ENCODE measurements at places on chromosomes 5 and 9.

GRCh38 chr5:94564812-94565211 lies 53.6 kb downstream of the KIAA0825 start:
- no peak for DNase-seq

- DNase-seq = no peak
Measured at GRCh38 chr9:130347931-130348330, 82.4 kb downstream of the HMCN2 start.

GRCh38 chr5:176474476-176474875 lies 26.3 kb downstream of the FAF2 start:
- DNase-seq = no peak

GRCh38 chr5:36606428-36607113 lies at the start of gene SLC1A3:
SLC1A3 (plus strand) TSS chr5:36606606; CDS start chr5:36608424, 1,818 bp downstream.
- DNase-seq = no peak

- DNase-seq = no peak
Measured at GRCh38 chr5:73302797-73303147, 129.8 kb downstream of the TMEM174 start.

- DNase-seq = no peak
Measured at GRCh38 chr9:137136261-137136880, 2.6 kb upstream of the GRIN1 start.

DNA sequence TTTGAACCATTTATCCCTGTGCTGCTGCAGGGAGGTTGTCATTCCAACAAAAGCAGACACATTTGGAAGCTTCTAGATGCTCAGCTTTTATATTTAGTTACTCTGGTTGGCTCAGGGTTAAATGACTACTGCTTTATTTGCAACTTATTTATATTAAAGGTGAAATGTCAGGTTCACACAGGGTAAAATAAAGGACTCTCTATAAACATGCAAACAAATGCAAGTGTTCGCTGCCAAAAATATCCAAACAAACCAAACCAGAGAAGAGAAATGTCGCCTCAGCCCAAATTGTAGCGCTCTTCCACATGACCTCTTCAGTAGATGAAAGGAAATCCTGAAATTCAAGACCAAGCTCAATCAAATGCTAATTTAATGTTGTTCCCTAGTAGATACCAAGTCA lies 57.0 kb upstream of the LIFR start:
- DNase-seq = no peak

- no peak for DNase-seq
Measured at GRCh38 chr5:15993334-15993733, 186.3 kb downstream of the MARCHF11 start.

- DNase-seq = no peak
Measured at GRCh38 chr5:148012801-148013200, 51.0 kb upstream of the SPINK5 start.

GRCh38 chr5:148988328-148988727 lies 74.5 kb downstream of the SH3TC2 start:
- no peak for DNase-seq

DNA sequence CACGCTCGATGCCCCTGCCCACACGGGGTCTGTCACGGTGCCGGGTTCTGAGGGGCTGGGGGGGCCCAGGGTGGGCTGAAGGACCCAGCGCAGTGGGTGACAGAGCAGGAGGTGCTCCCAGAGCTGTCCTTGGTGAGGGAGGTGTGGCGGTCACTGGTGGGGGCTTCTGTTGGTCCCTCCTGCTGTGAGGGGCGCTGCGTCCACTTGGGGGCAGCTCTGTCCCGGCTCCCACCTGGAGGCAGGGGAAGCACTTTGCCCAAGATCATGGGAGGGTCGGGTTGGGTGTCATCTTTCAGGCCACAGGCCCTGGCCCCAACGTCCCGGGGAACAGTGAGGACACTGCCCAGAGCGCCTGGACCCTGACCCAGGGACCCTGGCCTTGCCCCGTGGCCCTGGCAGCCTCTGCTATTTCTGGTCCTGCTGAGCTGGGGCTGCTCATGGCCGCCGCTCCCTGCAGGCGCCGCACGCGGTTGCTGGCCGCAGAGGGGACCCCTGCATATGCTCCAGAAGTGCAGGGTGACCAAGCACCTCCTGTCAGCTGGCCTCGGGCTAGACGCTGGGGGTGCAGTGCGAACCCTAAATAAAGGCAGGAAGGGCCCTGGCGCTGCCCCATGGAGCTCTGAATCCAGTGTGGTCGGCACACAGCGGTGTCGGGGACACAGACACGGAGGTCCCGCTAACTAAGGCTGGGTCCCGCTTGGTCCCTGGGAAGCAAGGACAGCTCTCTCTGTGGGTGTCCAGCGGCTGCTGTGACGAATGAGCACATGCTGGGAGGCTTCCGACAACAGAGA lies 11.6 kb upstream of the RNU6ATAC start:
- DNase-seq = no peak

GRCh38 chr5:137572042-137572695 lies 73.0 kb upstream of the SPOCK1 start:
- no peak for DNase-seq

GRCh38 chr9:36817160-36817834 lies 216.8 kb downstream of the PAX5 start:
- no peak for DNase-seq

Measured in cortex of kidney (tissue), 1 donor.